ENCODE measurements at places on chromosomes 16 and 17.

DNA sequence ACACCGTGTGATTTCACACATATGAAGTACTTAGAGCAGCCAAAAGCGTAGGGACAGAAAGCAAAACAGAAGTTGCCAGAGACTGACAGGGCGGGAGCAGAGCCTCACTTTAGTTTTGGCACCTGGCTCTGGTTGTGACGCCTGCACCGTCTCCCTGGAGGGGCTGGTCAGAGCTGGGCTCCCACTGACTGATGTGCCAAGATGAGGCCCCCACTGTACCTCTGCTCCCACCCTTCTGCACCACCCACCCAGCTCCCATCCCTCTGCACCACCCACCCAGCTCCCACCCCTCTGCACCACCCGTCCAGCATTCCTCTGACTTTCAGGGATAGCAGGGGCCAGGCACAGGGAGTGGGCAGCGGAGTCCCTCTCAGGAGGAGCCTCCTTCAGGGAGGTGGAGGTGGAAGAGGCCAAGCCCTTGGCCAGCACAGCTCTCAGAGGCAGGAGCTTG, 3.2 kb upstream of the PRSS21 start:
- DNase-seq: no peak

DNA sequence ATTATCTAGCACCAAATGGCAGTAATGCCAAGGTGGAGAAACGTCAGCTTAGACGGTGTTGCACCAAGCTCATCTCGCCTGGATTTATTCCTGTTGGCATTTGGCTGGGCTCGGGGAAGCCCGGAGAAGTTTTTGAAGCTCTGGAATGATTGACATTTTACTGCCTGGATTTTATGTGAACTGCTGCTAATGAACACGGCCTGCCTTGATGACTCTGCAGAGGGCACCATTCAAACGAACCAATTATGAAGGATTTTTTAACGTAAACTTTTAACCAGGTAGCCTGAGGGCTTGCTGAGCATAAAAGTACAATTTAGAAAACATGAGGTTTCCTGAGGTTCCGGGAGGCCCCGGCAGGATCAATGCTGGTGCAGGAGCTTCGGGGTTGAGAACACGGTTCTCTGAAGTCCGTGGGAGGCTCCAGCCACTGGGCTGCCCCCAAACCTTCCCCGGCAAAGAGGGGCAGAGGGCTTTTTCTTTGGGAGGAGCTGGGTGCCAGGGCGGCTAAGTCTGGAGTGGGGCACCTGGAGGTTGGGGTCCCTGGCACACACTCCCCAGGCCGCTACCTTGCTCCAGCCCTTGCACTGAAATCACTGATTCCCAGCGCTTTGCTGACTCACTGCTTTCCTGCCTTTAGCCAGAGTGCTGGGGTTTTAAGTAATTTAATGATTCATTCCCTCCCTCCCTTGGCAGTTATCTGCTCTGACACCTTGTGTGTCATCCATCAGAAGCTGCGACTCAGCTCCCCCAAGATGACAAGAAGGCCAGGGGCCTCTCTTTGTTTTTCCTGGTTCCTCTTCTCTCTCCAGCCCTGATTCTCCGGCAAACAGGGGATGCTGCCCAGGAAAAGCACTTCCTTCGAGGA, 161.2 kb upstream of the IRX3 start:
- no peak for DNase-seq

- no peak for DNase-seq
Observed at GRCh38 chr17:2283302-2283701, 20.3 kb downstream of the SMG6 start.

GRCh38 chr16:4347010-4347409, 4.1 kb downstream of the PAM16 start:
- DNase-seq: no peak

DNA sequence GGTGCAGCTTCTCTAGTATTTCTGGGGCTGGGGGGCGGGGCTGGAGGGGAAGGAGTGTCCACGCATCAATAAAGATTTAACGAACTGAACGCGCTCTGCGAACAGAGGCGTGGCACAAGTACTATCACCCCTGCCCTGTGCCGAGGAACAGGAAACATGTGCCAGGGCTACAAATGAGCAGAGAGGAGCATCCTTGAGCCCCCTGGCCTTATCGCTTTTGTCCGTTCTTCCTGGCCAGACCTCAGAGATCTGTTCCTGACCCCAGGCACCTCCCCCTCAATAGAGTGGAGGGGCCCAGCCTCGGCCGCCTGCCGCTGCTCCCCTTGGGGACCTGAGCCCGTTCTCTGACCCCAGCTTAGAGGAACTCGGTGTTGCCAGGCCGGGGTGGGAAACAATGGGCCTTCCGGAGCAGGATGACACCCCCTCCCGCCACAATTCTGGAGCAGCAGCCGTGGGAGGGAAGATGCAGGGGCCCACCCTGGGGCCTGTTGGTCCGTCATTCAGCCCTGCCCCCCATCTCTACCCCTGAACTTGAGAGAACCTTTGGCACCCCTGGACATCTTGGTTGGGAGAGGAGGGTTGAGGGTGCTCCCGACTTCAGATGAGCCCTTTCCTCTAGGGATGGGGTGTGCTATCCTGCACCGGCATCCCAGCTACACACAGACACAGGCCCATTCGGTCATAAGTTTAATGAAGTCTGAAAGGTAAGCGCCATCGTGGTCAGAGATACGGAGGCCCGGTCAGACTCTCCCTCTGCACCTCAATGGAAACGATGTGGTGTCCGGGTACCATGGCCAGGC, 1.1 kb downstream of the NAA38 start:
- no peak for DNase-seq

- DNase-seq: no peak
Observed at GRCh38 chr16:80019395-80019794, 418.9 kb upstream of the MAF start.

DNA sequence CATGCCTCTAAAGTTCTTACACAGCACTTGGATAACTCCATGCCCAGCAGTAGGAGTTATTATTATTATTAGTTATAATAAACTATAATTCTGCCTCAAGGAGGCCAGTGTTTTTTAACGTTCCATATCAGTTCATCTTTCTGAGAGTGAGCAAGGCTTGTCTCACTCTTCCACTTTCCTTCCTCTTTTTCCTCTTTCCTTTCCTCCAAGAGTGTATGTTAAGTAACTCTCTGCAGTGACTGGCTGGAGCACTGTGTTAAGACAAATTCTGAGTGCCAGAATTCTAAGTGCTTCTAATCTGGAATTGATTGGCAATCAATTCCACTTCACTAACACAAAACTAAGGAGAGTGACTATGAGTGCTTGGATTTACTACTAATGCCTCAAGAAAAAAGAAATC, 16.4 kb downstream of the CLEC19A start:
- DNase-seq: no peak

GRCh38 chr17:40071313-40072039, 8.7 kb downstream of the THRA start:
- DNase-seq: no peak

- no peak for DNase-seq
Observed at GRCh38 chr16:79310710-79311109, 289.8 kb downstream of the MAF start.

GRCh38 chr16:7646821-7647500, 314.3 kb downstream of the RBFOX1 start:
- DNase-seq: no peak

DNA sequence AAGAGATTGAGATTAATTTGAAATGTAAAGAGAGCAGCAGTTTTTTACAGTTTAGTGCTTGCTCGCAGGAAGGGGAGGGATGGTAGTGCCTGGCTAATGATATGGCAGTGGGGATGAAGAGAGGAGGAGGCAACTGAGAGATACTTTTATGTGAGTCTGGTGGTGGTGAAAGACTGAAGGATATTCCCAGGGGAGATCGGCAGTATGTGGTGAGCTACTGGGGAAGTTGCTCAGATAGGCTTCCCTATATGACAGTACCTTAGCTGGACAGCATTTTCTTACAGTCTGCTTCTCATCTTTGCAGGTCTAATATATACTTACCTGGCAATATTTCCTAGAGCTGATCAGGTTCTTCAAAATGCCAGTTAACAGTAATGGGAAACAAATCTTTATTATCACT, 8.6 kb downstream of the CEP95 start:
- DNase-seq: no peak

DNA sequence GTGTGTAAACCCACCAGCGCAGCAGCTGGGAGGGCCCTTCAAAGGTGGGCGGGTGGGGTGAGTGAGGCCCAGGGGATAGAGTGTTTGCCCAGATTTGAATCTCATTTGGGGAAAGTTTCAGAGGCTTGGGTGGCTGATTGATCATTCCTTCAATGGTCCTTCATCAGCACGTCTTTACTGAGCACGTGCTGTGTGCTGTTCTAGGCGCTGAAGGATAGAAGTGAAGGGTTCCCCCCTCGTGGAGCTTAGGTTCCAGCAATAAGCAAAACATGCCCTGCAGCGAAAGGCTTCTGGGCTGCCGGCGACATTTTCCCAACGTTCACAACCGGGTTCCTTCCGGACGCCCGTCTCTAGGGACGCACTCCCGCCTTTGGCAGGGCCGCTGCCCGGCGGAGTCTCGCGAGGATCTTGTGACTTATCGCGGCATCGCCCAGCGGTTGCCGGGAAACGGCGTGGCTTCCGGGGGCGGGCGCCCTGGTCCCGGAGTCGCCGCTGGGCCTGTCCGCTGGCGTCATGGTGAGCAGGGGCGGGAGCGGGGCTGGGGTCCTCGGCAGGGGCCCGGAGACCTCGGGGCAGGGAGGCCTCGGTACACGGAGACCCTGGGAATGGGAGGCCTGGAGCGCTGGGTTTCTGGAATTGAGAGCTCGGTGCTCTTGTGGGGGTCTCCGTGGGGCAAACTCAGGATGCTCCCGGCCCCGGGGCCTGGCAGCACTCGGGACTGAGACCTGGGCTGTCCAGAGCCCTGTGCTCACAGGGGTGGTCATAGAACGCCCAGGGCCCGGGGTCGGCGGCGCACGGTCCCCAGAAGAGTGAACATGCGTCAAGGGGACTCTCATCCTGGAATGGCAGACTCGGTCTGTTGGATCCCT, 3.2 kb upstream of the DBNDD1 start:
- peak; percentile 59 for DNase-seq

DNA sequence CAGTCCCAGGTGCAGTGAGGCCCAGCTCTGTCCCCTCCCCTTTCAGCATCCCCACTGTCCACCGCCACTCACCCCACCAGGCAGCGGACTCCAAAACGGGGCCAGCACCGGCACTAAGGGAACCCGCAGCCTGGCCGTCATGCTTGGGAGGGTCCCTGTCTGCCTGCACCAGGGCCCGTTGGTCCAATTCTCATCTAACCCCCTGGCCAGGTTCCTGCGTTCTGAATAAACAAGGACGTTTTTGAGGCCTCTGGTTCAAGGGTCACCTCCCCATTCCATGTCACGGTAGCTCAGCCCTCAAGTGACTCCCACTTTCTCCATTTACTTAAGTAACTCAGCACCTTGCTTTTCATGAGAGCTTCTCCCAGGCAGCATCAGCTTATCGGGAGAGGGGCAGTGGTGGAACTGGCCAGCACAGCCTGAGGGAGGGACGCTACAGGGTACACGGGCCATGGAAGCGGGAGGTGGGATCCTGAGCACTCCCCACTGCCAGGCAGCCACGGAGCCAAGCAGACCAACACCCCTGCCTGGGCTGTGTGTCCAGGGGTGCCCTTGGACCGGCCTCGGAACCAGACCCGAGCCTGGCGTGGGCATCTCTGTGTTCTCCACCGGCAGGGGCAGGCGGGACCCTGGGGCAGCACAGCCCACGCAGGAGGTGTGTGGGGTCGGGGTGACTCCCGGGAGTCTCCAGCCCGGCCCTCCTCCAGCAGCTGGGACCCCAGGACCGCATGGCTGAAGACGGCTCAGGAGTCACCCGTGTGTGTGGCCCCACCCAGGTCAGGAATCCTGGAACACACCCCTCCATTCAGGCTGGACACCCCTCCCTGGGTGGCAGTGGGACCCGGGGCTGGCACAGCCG, 74.9 kb upstream of the GNG13 start:
- no peak for DNase-seq

DNA sequence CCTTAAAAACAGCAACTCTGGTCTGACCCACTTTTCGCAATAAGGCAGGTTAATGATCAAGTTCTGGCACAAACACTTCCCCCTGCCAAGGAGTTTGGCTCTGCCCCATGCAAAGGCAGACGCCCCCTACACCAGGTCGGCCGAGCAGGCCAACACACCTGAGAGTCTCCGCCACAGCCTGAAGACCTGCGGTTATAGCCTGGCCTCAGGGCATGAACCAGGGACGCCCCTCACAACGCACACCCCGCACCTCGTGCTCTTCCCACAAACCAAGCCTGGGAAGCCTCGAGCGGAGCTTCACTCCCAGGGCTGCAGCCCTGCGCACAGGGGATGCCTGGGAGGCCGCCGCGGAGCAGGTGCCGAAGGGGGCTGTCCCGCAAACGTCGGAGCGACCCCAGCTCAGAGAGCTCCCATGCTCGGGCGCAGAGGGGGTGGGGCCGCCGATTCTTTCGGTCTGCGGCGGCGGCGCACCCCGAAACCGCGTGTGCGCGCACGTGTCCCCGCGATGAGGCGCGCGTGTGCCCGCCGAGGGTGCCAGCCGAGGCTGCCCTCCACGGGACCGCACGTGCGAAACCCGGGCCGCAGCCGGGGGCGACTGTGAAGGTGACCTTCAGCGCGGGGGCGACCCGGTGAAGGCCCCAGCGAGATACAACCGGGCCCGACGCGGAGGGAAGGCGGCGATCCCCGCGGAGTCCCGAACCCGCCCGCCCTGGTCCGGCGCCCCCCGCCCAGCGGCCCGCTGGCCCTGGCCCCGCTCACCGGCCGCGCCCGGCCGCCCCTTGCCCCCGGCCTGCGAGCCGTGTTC, 559 bp downstream of the CLUH start:
- no peak for DNase-seq

GRCh38 chr16:86221085-86221484, 289.2 kb upstream of the FOXF1 start:
- DNase-seq: no peak

Data from stimulated activated CD4-positive, alpha-beta T cell treated with anti-CD3 and anti-CD28 coated beads, TNF-alpha, amount 100 ng/mL, for 4 hours (primary cell).